ENCODE measurements at places on chromosomes 3 and 15.

- no peak for DNase-seq
These were observed 43.9 kb upstream of the POLG start for GRCh38 chr15:89378296-89379151.

DNA sequence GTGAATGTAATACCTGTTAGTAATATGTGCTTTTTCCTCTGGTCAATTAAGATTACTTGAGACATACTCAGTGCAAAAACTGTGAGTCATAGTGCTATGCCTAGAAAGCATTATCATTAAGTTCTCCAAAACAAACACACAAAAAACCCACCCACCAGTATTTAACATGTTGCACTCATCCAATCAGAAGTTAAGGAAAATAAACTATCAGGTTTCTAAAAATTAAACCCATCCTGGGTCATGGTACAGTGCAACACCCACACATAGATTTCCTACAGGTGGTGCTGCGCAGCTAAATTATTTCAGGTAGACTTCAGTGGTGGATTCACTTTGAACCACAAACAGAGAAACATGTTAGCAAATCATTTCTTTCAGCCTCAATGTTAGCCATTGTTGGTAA, 264.4 kb upstream of the VEPH1 start:
- no peak for DNase-seq

DNA sequence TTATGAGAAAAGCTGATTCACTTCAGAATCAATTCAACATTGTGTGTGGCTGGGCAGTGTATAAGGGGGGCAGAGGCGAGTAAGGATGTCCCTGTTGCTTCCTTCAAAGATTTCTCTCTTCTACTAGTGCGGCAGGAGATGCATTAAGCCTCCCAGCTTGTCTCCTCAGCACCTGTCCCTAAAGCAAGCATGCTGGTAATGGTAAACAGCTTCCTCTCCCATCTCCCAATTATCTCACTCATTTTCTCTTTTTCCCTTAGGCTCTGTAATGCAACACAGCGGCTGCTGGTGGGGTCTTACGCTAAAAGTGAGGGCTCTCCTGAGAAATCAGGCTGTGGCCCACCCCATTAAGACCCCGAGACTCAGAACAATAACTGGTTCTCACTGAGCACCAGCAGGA, 306.4 kb upstream of the ROPN1 start:
- DNase-seq: no peak

GRCh38 chr15:28917791-28918140, 32.0 kb downstream of the APBA2 start:
- DNase-seq: no peak

DNA sequence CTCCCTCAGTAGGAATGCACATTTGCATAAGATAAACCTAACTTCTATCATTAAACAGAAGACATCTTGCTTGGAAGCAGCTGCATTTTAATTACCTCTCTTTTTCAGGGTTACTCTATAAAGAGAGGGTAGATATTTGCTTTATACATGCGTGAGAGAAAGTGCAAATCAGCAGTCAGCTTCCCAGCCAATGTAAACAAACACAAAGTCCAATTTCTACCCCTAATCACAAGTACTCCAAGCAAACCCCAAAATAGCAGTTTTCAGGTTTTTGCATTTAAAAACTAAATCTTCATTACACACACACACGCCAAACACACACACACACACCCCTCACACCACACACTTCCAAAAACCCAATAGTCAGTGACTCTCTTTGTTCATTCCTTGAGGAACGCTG, 303.9 kb upstream of the ALCAM start:
- no peak for DNase-seq

- peak; percentile 94 for DNase-seq
These were observed at the start of gene MEX3B for GRCh38 chr15:82045892-82046665. TSS of gene MEX3B (minus strand) at chr15:82046018. CDS start at chr15:82045705, 313 bp downstream.

DNA sequence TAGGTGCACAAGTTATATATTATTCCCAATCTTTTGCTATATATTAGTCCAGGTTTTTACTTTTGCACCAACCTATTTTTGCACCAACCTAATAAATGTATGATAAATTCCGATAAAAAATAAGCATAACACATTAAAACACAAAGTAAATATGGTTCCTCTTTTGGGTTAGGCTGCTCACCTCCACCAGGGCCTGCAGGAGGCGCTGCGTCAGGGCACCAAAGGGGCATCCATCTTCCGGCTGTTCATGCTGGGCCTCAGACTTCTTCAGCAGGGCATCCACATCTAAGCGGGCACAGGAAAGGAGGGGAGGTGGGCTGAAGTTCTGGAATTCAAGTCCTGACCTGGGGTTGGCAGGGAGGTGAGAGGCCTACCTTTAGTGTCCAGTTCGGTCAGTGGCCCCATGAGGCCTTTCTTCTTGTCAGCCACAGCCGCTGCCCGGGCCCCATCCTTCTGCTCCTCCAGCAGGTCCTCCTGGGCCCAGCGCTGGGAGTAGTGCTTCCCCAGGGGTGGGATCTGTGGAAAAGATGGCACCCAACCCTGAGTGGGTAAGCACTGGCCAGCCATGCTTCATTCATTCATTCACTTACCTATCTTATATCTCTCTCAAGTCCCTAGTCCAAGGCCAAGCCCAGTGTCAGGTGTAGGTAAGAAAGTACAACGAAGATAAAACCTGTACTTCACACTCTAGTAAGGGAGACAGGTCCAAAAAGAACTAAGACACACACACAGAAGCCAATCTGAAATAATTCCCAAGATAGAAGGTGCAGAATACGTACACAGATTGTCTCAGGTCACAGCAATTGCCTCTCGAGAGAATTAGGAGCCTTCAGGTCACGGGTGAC, 5.2 kb downstream of the TADA3 start:
- no peak for DNase-seq

- no peak for DNase-seq
These were observed 15.2 kb upstream of the ICE2 start for GRCh38 chr15:60494108-60494507.

DNA sequence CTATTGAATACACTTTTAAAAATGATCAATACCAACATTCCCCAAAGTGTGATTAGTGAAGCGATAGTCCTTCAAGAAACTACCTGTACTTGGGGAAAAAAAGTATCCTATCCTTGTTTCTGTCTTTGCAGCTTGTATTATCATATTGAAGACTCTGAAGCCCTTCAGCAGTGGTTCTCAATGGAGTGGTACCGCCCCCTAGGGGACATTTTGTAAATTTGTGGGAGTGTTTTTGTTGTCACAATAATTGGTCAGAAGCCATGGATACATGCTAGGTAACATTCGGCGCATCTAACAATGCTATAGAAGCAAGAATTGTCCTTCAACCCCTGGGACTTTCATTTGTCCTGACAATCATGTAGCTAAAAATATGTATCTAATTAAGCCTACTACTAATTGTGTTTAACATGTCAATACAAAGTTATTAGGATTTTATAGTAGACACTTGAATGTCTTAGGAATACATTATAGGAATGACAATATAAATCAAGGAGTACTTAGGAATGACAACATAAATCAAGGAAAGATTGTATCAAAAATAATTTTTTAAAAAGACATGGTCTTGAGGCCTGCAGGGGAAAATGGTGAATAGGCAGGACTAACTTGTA, 53.7 kb downstream of the NMD3 start:
- DNase-seq: peak; percentile 38

DNA sequence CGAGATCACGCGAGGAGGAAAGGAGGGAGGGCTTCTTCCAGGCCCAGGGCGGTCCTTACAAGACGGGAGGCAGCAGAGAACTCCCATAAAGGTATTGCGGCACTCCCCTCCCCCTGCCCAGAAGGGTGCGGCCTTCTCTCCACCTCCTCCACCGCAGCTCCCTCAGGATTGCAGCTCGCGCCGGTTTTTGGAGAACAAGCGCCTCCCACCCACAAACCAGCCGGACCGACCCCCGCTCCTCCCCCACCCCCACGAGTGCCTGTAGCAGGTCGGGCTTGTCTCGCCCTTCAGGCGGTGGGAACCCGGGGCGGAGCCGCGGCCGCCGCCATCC, 1.1 kb upstream of the SETD5 start:
- peak; percentile 79 for DNase-seq

DNA sequence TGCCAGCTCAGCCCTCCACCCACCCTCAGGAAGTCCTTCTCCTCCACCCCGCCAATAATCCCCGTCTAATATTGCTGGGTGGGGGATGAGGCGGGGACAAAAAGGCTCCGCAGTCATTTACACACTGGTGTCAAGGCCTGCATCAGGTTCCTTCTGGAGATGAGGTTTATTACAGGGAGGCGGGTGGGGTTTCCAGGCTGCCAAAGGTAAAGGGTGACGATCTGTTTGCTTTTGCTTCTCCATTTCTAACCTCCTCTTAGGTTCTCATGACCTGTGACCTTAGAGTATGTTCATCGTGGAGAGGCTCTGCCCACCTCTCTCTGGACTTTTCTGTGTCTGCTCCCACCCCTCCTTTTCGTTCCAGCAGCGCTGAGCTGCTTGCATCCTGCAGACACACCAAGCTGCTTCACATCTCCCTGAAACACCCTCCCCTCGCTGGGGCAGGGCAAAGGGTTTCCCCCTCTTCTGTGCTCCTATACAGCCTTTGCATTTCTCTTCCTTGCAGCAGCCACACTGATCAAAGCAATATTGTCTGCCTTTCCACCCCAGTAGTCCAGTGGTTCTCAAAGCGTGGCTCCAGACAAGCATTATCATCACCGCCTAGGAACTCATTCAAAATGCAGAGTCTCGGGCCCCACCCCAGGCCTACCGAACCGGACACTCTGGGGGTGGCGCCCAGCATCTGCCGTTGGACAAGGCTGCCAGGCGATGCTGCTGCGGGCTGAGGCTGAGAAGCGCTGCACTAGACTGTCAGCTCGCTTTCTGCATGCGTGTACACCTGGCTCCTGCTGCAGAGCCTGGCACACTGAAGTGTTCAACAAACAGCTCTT, 26.6 kb downstream of the CA12 start:
- DNase-seq: no peak

DNA sequence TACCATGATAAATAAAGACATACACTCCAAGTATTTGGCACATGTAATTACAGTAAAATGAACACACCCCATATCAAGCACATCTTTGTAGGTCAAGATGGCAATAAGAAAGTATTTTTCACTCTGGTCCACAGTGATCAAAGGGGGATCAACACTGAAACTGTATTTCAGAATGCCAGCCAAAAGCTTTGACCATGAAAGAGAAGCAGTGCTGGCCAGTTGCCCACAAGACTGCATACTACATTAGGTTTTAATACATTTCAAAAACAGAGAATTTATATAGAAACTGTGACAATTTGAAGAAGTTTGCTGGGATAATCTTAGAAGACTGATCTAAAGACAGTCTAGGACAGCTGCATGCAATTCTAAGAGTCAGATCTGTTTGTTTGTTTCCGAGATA, 1035.3 kb downstream of the FHIT start:
- DNase-seq: no peak

DNA sequence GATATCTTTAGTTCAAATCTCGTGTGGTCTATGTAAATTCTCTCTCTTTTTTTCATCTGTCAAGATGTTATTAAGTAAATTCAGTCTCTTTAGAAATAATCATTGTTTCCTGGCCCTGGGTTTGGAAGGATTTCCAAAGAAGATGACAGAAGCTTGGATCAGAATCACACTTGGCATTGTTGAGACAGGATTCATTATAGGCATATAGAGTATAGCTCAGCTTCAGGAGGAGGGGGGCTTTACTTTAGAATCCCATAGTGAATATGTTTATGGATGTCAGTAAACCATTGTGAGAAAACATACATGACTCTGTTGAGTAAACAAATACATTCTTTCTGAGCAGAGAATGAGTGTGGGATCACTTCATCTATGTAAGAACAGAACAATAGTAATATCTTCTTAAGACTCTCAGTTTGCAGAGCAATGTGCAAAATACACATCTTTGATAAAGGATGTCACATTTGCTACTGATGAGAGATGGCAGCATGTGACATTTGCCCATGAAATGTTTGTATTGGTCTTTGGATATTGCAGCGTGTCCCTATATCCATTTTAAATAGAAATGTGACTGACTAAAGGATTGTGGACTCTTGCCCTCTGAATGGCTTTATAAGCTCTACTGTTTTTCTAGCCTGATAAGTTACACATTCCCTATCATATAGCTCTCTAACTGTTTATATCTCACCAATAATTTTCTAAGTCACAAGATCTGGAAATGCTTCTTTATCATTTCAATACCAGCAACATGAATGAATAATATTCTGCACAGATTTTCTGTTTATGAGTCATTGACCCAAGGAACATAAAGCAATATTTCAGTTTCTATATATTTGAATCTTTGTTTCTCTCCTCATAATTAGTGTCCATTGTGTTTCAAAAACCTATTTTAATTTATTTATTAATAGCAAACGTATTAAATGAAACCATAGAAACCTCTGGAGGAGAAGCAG, 95.6 kb upstream of the THRB start:
- DNase-seq: no peak

DNA sequence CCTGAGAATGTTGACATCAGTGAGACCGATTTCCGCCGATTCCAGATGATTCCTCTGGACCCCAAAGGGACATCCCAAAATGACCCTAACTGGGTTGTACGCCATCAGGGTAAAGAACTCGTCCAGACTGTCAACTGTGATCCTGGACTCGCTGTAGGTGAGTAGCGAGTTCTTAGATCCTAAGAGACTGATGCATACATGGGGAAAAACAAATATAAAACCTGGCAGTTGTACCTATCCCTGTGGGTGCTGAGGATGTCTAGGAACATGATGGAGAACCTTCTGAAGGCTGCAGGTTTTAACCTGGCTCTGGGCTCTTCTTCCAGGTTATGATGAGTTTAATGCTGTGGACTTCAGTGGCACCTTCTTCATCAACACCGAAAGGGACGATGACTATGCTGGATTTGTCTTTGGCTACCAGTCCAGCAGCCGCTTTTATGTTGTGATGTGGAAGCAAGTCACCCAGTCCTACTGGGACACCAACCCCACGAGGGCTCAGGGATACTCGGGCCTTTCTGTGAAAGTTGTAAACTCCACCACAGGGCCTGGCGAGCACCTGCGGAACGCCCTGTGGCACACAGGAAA, 12.3 kb downstream of the THBS1 start:
- DNase-seq: no peak

DNA sequence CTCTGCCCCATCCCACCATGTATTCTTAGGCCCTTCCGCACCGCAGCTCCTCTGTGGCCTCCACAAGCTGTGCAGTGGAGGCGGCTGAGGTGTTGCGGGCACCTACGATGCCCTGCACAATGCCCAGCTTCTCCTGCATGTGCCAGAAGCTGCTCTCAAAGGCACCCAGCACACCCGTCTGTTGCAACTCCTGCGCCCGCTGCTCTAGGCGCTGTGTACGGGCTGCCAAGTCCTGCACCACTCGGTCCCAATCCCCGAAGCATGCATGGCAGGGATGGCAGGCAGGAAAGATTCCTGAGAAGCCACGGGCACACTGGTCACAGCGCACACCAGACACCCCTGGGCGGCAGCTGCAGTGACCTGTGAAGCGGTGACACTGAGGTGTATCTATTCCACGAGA, 3.1 kb upstream of the USP19 start:
- DNase-seq: no peak

DNA sequence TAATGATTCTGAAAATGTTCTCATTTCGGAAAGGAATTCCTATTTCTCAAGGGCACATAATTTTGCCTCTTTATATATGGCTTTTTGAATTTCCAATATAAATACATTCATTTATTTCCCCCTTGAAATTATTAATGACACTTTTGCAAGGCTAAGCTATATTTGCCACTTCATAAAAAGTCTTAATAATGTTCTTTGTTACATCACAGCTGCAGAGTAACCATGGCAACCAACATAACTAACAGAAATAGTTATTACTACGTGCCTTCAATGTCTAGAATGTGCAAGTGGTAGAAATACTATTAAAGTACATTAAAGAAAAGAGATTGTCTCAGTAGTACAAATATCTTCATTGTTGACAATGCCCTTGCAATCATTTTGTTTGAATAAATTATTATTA, 471.8 kb downstream of the C3orf38 start:
- no peak for DNase-seq

- DNase-seq: no peak
These were observed 97.9 kb upstream of the UNC13C start for GRCh38 chr15:53880357-53880756.

Data from Kasumi-1 (cell line).